ENCODE measurements at places on chromosomes 12 and 14.

GRCh38 chr12:54014377-54015017, 5.7 kb downstream of the HOXC8 start:
- no peak for DNase-seq

DNA sequence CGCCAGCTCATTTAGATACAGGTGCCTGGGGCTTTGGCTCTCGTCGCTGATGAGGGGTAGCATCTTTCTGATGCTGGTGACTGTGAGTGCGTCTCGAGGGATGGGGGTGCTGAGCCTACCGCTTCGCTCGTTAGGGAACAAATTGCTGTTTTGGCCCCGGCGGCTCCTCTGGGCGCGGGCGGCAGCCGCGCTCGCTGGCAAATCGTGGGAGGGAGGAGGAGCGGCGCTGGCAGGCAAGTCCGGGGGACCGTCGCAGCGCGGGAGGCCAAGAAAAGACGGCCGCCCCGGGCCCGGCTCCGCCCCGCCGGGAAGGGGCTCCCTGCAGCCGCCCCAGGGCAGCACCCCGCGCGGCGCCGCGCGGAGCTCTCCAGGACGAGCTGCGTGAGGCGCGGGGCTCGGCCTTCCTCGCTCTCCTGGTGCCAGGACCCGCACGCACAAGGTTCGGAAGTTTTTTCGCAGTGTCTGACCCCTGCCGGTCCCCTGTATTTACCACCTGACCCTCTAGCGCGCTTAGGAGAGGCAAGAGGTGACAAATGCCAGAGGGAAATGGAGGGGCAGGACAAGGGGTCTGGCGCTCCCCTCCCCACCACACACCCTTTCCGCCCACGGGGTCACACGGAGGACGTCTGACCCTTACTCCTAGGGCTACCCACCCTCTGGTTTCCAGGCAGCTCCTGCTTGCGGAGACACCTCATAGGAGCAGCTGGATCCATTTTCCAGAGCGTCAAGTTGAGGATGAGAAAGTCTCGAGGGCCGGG, 899 bp upstream of the KCNH3 start:
- no peak for DNase-seq

DNA sequence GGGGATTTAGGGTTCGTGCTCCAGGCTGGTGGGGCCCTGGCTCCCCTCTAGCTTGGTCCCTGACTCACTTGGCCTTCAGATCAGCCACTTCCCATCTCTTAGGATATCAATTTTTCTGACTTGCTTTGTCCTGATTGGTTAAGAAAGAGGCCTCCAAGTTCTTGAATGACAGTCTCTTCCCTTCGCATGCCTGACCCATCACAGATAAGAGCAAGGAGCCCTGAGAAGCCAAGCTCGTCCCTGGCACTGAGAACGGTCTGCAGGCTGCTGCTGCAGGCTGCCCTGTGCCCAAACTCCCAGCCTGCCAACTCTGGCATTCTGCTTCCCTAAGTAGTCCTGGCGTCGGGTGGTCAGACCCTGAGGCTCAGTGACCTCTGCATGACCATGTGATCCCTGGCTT, 794 bp upstream of the LRTM2 start:
- no peak for DNase-seq

DNA sequence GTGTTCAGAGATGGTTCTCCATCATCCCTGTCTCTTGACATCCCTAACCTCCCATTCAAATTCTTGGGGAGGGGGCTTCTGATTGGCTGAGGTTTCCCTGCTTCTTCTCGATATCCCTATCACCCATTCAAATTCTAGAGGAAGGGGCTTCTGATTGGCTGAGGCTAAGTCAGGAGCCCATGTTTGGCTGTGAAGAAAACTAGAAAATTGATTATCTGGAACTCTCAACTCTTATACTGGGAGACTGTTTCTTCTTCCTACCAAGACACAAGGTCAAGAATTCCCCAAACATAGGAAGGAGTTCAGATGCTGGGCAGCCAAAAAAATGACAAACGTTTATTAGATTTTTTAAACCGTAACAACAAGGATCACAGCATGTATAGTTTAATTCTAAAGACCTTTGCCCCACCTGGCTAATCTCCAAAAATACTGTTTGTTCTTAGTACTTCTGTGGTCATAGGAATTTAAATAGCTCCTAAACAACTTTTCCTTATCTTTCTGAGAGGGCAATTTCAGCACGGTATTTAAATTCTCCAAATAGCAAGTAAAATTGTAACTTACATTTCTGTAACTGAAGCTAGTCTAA, 26.4 kb downstream of the SPIC start:
- DNase-seq, result no peak

DNA sequence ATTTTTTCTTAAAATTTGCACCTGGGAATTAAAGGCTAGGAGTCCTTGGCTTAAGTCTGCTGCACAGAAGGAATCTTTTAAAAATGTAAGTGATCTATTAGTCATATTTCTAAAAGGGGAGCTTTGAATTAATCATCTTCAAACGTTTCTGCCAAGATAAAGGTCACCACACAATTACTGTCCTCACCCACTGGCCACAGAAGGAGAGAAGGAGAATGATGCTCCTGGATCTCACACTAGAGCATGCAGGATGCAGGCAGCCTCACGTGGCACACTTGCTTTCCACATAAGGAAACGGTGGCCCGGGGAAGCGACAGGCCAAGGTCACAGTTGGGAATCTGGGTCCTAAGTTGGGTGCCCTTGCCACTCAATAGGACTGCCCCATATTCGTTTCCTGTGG, 16.9 kb downstream of the PLEKHG7 start:
- no peak for DNase-seq

- no peak for DNase-seq
These were observed 81.2 kb upstream of the OTOGL start for GRCh38 chr12:80018119-80018518.

DNA sequence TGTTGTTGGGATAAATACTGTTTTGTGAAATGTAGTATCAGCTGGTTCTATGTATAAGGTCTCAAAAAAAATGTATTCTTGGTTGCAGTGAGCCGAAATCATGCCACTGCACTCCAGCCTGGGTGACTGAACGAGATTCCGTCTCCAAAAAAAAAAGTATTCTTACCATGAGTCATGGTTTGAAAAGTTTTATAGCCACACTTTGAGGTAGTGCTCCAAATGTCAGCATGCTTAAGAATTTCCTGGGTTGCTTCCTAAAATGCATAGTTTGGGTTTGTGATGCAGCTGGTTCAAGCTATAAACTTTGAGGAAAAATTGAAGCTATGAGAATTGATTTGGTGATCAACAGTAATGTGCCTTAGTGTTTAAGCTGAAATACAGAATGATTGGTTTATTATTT, 48.0 kb downstream of the ETNK1 start:
- DNase-seq, result no peak

GRCh38 chr12:89129167-89129870, 223.0 kb downstream of the DUSP6 start:
- DNase-seq, result no peak

DNA sequence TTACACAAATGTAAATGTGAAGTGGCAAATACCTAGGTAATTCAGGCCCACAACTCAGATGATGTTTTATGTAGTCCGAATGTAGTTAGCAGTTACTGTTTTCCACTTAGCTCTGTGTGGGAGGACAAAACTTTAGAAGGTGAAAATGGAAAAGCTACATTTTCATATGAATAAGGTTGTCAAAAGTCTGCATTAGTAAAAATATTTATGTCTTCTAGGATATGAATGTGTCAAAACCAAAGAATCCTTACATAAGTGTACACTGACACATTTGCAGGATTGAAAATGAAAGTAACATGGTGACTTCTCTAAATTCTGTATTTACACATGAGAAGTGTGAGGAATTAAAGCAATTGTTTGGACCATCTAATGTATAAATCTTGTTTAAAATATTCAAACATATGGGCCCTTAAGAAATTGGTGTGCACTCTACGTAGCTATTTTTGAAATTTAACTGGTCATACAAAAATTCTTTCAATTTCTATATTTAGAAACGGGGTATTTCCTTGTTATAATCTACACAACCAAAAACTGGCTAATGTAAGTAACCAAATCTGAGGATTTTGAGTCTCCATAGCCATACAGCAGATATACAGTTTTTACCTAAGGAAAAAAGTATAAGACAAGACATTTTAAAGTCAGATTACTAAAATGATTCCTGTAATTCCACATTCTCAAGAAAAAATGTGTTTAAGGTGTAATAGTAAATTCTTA, 5.4 kb downstream of the CDKN1B start:
- DNase-seq, result no peak

DNA sequence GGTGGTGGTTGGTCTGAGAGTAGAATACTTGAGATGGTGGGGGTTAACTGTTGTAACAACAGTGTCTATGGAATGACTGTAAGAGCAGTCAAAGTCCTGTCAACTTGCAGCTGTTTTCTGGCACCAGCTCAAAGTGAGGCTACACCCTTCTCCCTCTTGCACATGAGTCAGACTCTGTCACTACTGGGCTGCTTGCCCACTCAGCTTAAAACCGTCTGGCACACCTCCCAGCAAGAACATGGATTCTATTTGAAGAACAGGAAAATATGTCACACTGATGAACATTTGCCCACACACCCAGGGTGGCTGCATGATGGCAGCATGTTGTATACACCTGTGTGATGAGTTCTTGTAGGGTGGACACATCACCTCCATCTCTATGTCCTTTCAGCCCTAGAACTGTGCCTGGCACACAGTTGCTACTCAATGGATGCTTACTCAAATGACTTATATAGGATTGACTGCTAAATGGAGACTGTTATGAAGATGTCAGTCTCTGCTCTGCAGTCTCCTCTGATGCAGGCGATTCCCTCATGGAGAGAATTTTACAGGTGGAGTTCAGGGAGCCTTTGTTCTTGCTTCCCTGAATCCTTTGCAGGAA, 19.3 kb upstream of the SERPINA6 start:
- no peak for DNase-seq

DNA sequence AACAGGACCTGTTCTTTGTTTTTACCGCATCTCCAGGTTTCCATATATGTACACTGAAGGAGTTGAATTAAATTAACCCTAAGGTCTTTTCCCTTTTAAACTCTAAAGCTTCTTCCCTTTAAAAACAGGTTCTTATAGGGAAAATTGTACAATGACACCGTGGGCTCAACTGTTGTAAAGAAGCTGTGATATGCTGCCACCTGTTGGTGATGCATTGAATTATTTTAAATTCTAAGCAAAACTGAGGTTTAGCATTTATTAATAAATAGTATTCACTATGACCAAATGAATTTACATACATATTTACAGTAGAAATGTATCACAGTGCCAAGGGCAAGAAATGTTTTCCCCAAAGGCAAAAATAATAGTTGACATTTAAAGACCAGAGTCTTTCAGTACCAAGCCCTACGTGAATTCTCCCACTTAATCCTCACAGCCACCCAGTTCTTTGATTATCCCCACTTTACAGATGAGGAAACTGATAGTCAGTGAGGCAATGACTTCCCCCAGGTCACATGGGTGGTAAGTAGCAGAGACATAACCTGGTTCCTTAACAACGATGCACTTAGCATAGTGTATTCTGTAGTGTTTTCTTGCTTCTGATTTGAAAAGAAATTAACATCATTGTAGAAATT, 35.7 kb upstream of the TMEM263 start:
- peak; percentile 53 for DNase-seq

DNA sequence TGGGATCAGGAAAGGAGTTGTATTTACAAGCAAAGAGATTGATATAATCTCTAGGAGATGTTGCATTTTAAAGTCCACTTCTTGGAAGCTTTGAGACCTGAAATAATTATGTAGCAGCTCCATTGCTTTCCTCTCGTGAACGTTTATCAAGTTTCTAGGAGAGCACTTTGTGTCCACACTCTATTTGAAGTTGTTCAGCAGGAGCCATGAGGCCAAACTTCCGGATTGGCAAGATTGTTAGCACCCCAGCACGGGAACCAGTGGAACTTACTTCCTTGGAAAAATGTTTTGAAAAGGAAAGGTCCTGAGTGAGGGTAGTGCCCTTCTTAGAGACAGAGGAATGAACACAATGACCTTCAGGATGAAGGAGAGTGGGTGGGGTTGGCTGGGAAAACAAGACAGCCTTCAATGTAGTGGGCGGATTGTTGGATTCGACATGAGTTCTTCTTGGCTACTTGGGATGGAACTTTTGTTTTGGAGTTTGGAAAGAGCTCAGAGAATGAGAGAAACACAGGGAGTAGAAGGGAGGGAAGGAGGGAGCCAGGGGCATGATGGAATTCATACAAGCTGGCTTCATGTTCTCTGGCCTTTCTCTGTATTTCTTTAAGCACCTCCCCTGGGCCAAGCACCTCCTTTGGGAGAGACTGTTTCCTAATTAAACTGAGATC, 23.8 kb upstream of the CISTR start:
- DNase-seq, result no peak

- peak; percentile 70 for DNase-seq
These were observed 962 bp downstream of the LEMD3 start for GRCh38 chr12:65170209-65170881.

GRCh38 chr12:91441993-91442952, 259.7 kb upstream of the DCN start:
- no peak for DNase-seq

DNA sequence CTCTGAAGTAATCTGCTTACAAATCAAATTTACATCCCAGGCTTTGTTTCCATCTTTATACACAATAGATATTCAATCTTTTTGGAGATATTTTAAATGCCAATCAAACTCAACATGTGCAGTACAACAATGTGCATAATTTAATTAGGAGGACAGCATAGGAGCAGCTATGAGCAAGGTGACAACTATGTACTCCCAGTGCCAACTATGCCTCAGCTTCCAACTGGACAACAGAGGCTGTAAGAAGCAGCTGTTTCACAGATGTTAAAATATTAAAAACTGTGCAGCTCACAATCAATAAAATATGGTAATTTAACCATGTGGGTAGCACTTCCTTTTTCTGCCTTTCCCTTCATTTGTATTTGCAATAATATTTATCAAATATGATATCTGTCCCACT, 99.9 kb downstream of the ST8SIA1 start:
- no peak for DNase-seq

DNA sequence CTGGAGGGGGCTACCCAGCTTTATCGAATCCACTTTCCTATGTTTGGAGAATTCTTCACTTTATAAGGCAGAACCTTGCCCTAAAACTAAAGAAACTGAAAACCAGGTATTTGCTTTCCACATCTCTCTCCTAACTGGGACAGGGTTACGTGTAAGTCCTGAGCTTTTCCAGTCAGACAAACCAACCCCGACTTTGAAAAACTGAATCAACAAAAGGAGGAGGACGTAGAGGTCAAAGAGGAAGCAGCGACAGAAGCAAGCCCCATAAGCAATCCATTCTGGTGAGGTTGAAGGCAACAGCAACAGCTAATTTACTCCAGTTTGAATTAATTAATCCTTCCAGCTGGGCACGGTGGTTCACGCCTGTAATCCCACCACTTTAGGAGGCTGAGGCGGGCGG, 47.2 kb downstream of the LRP6 start:
- no peak for DNase-seq

DNA sequence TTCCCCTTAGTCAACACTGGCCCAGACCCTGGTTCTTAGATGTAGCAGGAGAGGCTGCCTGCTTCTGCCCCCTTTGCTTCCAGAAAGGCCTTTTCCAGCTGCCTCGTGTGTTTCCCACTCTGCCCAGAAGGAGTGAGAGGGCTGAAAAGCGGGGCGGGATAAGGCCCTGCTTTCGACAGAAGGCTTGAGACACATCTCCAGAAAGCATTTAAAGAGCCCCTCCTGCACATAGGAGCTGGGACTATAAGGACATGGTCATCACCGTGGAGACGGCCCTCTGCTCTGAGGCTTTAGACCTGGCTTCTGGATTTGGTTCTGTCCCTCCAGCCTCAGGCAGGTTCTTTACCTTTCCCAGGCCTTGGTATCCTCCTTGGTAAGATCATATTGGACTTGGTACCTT, 11.9 kb downstream of the CALM1 start:
- no peak for DNase-seq

- DNase-seq, result no peak
These were observed 27.3 kb downstream of the MTA1 start for GRCh38 chr14:105446971-105447370.

GRCh38 chr14:86654558-86655184, 1124.7 kb downstream of the FLRT2 start:
- peak; percentile 22 for DNase-seq

- no peak for DNase-seq
These were observed 18.2 kb upstream of the RD3L start for GRCh38 chr14:103960457-103961055.

All from HEK293T (cell line).